Hair follicle dermal papilla cell (primary cell): ENCODE measurements at places on chromosomes 5 and 9. TPM values are rescaled to one million over a fixed set of nuclear protein-coding genes. Genes with fewer than 3 reads are reported as not detected.

The CD274 gene
- 2.9 and 4.5 TPM in 2 replicates for total RNA-seq

The ITK gene
- not detected in 2 replicates for total RNA-seq

The ECPAS gene
- total RNA-seq = 90.5 and 104 TPM in 2 replicates

The RASEF gene
- 0.24 and 0.81 TPM in 2 replicates for total RNA-seq

The QRFP gene
- not detected in 2 replicates for total RNA-seq

The ITGA1 gene
- 105 and 125 TPM in 2 replicates for total RNA-seq

The SPATA9 gene
- total RNA-seq = 0.16 and 0.61 TPM in 2 replicates

The SGCD gene
- 75.0 and 81.6 TPM in 2 replicates for total RNA-seq

The TMEM232 gene
- total RNA-seq = 1.6 and 4.9 TPM in 2 replicates

The TMEM215 gene
- not detected in 2 replicates for total RNA-seq

The OR13C8 gene
- not detected in 2 replicates for total RNA-seq

The ADAMTS16 gene
- under 0.01 TPM in 1 of 2 replicates, not detected in the other for total RNA-seq
